Pancreas (tissue), 10 donors: ENCODE measurements at places on chromosomes 13 and 19. TPM values are rescaled to one million over a fixed set of nuclear protein-coding genes. Genes with fewer than 3 reads are reported as not detected.

The F10 gene
- polyA plus RNA-seq = 59.4 TPM

The ZNF90 gene
- polyA plus RNA-seq = 2.5 TPM

The KANK3 gene
- polyA plus RNA-seq = 7.7 TPM

The LILRB5 gene
- 1.4 TPM for polyA plus RNA-seq

The BSPH1 gene
- polyA plus RNA-seq = not detected
